ENCODE measurements at places on chromosomes 12 and 14.

- no peak for DNase-seq
These were observed 196.6 kb upstream of the DIO3 start for GRCh38 chr14:101364503-101365328.

DNA sequence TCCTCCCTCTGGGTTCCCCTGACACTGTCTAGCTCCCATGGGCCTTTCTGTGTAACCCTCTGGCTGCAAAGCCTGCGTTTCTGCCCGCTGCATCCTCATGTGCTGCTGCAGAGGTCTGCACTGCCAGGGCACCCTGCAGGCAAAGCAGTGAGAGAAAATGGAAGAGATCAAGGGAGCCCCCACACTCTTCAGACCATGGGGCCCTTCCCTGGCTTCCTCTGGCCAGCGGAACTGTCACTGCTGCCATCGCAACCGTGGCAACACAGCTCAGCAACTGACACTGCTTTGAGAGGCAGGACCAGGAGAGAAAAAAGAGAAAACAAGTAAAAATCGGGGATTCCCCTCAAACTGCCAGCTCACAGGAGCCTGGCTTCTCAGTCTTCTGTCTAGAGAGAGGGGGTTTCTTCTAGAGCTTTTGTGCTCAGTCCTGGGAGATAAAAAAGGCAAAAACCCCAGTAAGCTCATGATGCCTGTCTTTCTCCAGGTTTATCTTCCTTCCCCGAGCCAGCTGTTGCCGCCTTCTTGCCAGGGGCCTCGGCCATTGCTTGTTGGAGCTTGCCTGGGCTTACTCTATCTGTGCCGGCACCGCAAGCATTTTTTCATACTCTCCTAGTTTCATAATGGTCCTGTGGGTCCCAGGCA is 38.9 kb downstream of the C14orf132 start:
- no peak for DNase-seq

DNA sequence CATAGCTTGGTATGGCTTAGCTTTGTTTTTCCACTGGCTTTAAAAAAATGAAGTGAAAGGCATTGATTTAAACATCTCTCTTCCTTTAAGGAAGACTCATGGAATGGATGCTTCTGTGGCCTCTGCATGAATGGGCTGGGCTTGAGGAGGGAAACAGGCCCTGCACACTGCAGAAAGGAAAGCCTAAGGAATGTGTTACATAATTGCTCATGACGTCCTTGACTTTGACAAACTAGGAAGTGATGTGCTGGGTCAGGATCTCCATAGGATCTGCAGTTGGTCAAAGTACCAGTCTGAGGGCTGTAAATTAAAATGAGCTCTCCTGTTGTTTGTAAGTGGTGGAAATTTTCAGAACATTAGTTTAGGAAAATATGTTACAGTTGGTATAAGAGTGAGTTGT is 12.7 kb downstream of the SAMD4A start:
- no peak for DNase-seq

- DNase-seq: no peak
These were observed 85.4 kb upstream of the DYNC1H1 start for GRCh38 chr14:101878822-101879528.

DNA sequence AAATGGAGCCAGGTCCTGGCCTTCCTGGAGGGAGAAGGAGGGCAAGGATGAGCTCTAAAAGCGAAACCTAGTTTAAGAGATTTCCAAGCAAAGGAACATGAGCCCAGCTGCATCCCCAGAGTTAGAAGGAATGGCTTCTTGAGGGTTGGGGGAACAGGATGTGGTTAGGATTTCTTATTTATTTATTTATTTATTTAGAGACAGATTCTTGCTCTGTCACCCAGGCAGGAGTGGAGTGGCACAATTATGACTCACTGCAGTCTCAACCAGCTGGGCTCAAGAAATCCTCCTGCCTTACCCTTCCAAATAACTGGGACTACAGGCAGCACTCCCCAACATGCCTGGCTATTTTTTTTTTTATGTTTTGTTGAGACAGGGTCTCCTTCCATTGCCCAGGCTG is 25.3 kb upstream of the TMEM106C start:
- no peak for DNase-seq

GRCh38 chr12:104182621-104183378 is 32.8 kb upstream of the TXNRD1 start:
- DNase-seq: no peak

DNA sequence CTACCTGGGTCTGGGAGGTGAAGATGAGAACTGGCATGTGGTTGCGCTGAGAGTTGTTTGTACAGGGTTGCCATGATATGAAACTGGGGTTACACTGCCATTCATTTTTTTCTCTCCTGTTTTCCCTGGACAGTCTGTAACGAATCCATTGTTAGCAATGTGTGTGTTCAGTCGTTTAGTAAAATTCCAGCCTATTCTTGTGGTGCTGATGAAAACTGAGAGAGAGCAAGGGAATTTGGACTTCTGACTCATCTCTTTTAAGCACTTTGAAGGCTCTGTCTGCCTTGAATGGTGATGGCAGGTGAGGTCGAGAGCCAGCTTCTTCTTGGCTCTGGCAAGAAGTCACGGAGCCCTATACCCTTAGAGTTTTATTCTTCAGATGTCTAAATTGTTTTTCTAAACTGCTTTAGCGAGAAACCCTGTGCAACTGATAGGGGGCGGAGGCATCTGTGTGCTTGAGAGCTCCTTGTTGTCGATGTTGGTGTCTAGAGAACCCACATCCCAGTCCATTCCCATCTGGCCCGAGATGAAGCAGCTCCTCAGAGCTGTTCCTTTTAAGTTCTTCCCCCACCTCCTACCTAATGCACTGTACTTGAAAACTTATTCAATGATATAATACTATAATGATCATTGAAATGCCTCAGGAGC is 204.4 kb downstream of the TMX1 start:
- DNase-seq: no peak

GRCh38 chr12:112684742-112685141 is 106.8 kb upstream of the RPH3A start:
- DNase-seq: no peak

- no peak for DNase-seq
These were observed 9.0 kb downstream of the ASIC1 start for GRCh38 chr12:50066402-50066801.
